ENCODE measurements at places on chromosomes 3 and 15.

- DNase-seq = no peak
Observed at GRCh38 chr15:63835211-63835568, 1.4 kb upstream of the HERC1 start.

DNA sequence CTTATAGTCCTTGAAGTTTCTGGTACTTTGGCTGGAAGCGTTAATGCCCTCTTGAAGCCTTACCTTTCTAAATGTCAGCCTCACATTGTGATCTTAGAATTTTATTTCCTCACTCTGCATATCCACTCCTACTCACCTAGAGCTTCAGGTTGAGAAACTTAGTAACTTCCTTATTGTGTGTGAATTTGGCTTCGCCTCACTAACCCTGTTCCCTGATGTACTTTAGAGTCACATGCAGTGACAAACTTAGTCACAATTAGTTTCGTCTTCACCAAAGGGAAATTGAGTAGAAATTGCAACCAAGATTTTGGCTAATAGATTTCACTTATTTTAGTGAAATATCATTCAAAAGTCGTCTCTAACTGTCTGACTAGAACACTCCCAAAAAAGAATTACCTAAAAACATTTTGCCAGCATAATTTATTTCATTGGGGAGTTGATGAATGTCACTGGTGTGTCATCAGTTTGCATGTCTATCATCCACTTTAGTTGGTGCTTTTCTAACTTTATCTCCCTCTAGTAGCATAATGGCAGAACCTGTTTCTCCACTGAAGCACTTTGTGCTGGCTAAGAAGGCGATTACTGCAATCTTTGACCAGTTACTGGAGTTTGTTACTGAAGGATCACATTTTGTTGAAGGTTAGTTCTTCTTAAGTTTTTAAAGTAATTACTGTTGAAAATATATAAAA, 960 bp downstream of the MFN1 start:
- DNase-seq = no peak

DNA sequence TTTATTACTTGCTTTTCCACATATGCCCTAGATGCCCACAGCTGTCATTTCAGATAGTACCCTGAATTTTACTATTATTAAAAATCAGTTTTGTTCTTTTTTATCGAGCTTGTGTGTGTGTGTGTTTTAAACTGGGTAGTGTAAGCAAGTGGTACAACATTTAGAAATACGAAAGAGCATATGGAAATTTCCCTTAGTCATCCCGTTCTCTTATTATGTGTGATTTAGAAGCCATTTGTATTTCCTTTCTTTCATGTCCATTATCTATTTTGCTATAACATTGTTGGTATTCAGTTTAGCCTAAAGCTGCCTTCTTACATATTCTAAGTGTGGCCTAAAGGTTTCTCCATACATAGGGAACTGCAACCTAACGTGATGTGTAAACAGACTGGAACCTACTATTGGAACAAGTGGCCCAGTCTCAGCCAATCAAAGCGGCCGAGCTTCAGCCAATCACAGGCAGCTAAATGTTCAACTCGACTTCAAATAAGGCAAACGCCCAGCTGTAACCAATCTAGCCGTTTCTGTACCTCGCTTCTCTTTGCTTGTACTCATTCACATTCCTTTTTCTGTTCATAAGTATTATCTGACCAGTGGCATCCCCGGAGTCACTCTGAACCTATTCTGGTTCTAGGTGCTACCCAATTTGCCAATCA, 14.7 kb upstream of the SYN2 start:
- no peak for DNase-seq

DNA sequence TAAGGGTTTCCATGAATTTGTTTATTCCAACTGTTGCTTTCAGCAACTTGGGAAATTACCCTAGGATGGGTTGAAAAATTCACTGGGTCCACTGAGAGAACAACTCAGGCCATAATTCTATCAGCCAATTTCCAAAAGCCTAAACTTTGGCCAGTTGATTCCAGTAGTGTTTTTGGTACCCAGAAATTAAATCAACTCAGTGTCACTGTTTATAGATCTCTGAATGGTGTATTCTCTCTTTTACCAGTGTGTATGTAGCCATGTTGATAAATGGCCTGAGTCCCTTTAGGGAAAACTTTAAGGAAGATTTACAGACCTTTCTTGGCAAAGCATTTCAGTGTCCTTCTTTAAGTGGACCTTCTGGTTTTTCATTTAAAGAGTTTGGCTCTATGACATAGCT, 636.4 kb downstream of the OTOL1 start:
- DNase-seq = no peak

DNA sequence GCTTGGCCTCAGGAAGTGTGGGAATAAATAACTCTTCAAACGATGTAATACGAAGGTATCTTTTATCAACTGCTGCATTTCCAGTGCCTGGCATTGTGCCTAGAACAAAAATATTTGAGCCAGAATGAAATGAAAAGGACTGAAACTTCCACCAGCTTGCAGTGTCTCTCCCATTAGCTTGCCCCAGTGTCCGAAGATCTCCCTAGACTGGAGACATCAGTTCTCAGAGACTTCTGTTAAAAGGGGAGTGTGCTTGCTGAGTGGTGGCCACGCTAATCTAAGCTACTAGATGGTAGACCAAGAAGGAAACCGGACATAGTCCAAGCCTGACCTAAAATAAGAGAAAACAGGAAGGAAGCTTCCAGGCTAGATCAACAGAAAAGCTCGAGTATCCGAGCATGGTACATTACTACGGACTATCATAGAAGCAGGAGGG, 28.6 kb downstream of the KCNAB1 start:
- DNase-seq = no peak

DNA sequence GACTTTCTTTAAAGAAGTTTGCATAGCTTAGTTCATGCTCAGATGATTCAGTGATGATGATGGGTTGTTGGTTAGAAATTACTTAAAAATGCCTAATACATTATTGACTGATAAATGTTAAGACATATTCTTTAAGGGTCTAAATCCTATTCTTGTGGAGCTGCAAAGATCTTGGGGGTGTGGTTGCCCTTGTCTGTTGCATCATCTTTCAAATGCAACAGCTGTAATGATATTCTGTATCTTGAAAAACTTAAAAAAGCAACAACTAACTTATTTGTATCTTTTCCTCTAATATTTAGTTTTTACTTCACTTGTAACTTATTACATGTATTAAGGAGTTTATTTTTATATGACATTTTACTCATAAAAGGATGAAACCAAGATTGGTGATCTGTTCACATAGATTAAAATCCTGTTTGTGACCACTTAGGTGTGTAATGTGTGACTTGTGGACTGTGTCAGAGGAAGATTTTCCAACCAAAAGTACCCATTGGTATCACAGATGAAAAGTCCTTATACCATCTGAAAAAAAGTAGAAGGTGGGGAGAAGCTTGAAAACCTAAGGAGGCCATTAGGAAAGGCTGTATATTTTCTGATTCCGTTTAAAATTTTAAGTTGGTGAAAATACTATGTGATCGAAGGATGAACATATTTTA, 142.8 kb downstream of the IGF1R start:
- DNase-seq = no peak

- DNase-seq = no peak
Observed at GRCh38 chr15:87038404-87038803, 958.7 kb downstream of the AGBL1 start.
